CD8-positive, alpha-beta T cell (primary cell): ENCODE measurements at places on chromosomes 7 and 10.

DNA sequence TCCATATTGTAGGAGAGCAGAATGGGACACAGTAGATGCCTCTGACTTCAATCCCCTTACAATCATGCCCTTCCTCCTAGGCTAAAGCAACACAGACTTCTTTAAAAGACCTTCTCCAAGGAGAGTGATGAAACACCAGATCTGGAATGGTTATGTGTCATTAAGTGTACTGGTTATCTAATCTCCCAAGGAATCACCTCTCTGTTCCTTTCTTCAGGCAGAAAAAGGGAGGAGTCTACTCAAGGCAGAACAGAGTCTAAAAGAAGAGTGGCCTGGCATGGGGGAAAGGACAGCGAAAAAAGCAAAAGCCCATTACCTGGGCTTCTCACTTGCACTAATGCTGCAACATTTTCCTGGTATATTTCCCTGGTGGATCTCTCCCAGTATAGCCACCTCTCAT lies 2.9 kb downstream of the ELMO1 start:
- DNase-seq = no peak

- no peak for DNase-seq
These were observed 126.0 kb upstream of the NRBF2 start for GRCh38 chr10:63007112-63007511.

DNA sequence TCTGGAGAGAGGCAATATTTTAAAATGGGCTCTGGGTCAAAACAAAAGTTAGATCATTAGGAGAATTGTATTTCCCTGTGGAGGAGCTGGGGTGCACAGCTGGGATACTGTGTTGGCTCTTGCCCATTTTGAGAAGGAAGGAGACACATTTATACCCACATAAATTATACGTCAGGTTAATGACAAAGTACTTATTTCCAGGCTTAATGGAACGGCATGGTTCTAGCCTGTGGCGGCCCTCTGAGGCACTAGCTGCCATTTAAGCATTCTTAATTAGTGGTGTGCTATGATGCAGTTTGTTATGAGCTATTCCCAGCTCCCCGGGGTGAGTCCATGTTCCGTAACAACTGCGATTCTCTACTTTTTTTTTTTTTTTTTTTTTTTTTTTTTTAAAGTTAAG lies 193.5 kb downstream of the SEC23IP start:
- DNase-seq = no peak

- no peak for DNase-seq
These were observed 23.7 kb downstream of the ATAD1 start for GRCh38 chr10:87794285-87794684.

- DNase-seq = no peak
These were observed 261.5 kb downstream of the MALRD1 start for GRCh38 chr10:19310066-19310465.

- no peak for DNase-seq
These were observed 2.0 kb downstream of the BMPR1A start for GRCh38 chr10:86758189-86759072.

DNA sequence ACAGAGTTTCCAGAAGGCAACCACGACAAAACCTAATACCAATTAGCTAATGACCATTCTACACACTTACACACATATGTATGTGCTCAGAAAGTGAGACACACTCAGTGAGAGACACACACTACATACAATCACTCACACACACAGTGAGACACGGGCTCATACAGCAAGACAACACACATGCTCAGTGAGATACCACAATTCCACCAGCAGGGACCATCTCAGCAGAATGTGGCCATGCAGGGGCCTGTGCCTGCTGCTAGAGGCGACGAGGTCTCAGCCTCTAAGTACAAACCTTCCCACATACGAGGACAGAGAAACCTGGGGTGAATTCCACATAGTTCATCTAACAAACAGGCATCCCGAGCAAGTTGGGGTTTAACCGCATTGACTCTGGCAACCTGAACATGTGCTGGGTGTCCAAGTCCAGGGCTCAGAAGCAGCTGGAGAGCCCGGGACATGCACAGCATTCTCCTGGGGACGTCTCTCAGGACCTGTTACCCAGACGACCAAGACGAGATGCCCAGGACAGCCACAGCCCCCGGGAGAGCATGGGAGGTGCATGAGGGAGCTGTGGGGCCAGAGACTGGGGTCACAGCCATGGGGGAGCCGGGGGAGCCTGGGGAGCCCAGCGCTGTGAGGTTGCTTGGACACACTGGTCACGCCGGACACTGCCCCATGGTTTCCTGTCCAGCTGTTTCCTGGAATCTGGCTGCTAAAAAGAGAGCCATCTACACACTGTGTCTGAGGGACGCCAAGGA lies 523.6 kb downstream of the PTPRN2 start:
- DNase-seq = no peak

DNA sequence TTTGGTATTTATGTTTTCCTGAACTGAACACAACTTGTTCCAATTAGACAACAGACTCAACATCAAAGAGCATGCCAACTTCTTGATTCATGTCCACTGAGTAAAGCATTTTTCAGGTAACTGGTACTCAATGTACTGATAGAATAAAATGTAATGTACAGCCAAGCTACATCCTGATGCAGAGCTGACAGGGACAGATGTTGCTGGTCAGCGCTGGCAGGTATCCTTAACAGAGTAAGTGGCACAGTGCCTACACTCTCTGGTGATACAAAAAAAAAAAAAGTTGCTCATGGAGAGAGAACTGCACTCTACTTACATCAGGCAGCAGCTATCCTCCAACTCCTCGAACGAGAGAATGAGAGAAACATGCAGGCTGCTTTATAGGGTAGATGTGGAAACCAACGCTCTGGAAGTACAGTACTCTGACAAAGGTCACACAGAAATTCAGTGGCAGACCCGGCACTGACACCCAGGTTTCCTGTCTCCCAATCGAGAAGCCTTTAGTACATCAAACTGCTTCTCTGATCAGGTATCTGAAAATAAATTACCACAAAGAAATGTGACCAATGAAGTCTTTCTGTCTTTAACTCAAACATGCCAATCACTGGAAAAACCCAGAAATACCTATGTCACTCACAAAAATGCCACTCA lies 4.6 kb downstream of the ITGB1 start:
- no peak for DNase-seq

DNA sequence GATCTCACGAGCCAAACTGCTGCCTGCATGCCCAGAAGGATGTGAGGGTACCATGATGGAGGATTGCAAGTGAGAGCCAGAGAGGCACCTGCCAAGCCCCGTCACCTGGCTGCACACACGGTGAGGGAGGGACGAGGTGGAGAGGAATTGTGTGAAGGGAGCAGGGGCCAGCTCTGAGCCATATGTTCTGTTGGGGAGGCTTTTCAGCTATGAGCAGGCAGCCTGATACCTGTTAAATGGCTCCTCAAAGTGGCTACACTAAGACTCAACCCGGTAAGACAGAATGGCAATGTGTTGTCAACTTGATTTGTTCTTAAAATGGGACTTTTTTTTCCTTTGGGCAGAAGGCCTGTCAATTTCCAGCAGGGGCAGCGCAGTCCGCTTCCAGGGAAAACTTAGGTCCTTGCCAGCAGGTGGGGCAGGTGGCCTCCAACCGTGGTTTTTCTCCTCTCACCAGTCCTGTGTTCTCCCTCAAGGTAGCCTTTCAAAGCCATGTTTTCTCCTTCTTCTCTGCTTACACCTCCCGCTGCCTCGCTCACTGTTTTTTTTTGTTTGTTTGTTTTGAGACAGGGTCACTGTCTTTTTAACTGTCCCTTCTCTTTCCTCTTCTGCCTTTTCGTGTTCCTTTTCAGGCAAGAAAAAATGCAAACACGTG lies 57.7 kb upstream of the ZNRF2 start:
- no peak for DNase-seq

GRCh38 chr10:100829097-100829870 lies 83.5 kb upstream of the SLF2 start:
- DNase-seq = no peak

GRCh38 chr10:89392974-89393373 lies 551 bp downstream of the IFIT1 start:
- DNase-seq = no peak

- DNase-seq = no peak
These were observed 105.5 kb downstream of the NEUROD6 start for GRCh38 chr7:31234836-31235605.

- no peak for DNase-seq
These were observed 4.2 kb downstream of the CYP17A1 start for GRCh38 chr10:102832987-102833386.

GRCh38 chr7:22791204-22792158 lies 31.2 kb downstream of the TOMM7 start:
- no peak for DNase-seq

DNA sequence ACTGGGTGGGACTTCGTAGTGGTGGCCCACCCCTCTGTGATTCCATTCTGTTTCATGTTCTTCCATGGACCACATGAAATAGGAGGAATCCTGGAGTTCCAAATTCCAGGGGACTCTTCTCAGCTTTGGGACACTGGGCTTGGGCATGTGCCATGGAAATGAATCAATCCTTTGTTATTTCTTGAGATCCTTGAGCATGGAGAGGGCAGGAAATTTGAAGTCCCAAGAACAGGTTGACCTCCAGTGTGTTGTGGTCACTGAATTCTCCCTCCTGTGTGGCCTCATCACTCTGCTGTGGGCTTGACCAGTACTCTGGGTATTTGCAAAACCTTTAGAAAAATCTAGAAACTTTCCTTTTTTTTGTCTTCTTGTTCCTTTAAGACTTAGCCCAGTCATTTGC lies 22.7 kb downstream of the TACR2 start:
- DNase-seq = no peak

GRCh38 chr7:55420530-55420929 lies 55.4 kb downstream of the LANCL2 start:
- DNase-seq = no peak

GRCh38 chr7:112076324-112076723 lies 129.9 kb downstream of the DOCK4 start:
- DNase-seq = no peak

- DNase-seq = no peak
These were observed 81.7 kb upstream of the TMEM72 start for GRCh38 chr10:44829426-44829825.

GRCh38 chr10:5575144-5575481 lies 50.4 kb downstream of the CALML3 start:
- no peak for DNase-seq

DNA sequence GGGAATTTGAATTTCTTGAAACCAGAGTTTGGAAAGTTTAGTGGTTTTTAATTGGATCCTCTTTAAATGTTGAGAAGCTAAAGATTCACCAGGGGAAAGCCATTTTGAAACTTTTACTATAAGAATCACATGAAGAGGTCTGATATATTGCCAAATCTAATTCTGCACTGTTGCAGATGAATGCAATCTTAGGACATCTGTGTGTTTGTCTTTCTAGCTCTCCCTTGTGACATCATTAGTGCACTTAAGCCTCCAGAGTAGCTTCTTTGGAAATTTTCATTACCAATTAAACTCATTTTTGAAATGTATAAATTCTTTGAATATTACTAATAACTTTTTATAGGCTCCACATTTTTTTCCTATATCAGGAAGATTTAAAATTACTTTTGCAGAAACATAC lies 160.2 kb downstream of the BICC1 start:
- no peak for DNase-seq

DNA sequence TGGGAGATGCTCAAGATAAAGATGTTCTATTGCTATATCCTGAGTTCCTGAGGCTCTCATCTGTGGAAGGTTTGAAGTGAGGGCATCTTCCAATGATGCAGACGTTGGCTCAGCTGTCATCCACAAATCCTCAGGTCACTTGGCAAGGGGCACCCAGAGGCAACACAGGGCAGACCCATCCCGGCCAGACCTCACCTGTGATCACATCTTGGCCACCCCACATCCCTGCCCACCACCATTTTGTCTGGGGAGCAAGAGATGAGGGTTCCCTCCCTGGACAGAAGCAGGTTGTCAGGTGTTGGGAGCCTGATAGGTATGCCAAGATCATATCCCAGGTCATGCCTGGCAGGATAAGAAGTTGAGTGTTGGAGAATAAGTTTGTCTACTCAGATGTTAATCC lies 918.2 kb upstream of the ZNF722 start:
- no peak for DNase-seq
